Hematopoietic multipotent progenitor cell treated with erythropoietin and hydrocortisone succinate and interleukin-3 and kit ligand, for 6 days (in vitro differentiated cells): ENCODE measurements at places on chromosomes 6 and 20.

GRCh38 chr20:39479196-39479810, 517.2 kb downstream of the DHX35 start:
- no peak for DNase-seq

GRCh38 chr6:53492860-53493634, 51.9 kb downstream of the GCLC start:
- DNase-seq: peak; percentile 87

- DNase-seq: no peak
Observed at GRCh38 chr6:684831-685636, 7.9 kb downstream of the EXOC2 start.

DNA sequence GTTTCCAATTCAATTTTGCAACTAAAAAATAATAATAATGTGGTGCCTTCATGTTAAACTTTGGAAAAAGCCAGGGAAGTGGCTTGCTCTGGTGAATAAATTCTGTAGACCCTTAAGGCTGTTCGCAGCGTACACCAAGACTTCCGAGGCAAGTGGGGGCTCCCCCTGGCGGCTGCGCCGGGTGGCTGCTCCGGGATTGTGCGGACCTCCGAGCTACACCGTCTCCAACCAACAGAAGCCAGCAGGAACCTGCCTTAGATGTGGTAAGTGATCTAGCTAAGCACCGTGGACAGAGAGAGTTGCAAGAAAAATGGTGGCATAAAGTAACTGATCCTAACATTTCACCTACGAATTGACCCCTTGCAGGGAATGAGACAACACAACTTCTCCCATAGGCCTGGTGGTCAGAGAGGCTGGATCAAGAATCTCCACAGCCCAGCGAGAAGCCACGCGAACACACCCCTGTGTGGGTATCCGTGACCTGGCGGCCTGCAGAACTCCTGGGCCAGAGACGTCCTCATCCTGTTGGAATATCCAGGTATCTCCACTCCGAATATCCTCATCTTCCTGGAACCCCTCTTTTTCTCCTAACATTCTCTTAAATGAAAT, 69.6 kb downstream of the TBXT start:
- peak; percentile 66 for DNase-seq

GRCh38 chr20:59006864-59007664, at the start of gene CTSZ:
CTSZ (minus strand) TSS chr20:59007254; CDS start chr20:59007128, 126 bp downstream.
- peak; percentile 77 for DNase-seq

GRCh38 chr6:44056392-44057237, 70.6 kb downstream of the MRPL14 start:
- DNase-seq: no peak

DNA sequence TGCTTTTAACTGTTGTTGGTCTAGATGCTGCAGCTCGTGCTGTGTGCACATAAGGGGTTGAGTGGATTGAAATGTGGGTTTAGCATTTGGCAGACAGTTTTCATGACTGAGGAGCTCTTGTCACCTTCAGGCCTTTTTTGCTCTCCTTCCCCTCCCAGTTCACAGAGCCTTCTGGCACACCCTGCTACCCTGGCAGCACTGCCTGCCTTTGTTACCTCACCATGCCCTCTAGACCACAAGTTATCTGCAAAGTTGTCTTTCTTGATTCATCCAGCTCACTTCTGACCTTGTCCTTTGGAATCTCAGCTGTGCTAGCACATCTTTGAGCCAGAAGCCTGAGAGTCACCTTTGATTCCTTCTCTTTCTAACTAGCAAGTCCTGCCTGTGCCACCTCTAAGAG, 348.9 kb upstream of the ZFP64 start:
- DNase-seq: no peak

DNA sequence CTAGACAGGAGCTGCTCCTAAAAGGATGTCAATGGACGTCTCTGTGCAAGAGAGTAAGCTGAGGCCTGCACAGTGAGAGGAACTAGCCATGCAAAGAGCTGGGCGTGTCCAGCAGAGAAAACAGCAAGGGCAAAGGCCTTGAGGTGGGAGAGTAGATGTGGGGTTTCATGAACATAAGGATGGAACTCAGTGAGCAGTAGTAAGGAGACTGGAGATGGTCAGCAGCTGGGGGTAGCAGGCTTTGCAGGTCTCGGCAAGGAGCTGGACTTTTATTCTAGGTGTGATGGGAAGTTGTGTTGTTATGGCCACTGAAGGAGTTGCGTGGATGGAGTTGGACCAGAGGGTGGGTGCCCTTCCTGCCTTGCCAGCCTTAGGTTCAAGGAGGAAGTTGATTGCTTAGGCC, 90.7 kb upstream of the SIRPA start:
- no peak for DNase-seq
